Tibial artery (tissue), 4 donors: ENCODE measurements at places on chromosomes 16 and 17.

DNA sequence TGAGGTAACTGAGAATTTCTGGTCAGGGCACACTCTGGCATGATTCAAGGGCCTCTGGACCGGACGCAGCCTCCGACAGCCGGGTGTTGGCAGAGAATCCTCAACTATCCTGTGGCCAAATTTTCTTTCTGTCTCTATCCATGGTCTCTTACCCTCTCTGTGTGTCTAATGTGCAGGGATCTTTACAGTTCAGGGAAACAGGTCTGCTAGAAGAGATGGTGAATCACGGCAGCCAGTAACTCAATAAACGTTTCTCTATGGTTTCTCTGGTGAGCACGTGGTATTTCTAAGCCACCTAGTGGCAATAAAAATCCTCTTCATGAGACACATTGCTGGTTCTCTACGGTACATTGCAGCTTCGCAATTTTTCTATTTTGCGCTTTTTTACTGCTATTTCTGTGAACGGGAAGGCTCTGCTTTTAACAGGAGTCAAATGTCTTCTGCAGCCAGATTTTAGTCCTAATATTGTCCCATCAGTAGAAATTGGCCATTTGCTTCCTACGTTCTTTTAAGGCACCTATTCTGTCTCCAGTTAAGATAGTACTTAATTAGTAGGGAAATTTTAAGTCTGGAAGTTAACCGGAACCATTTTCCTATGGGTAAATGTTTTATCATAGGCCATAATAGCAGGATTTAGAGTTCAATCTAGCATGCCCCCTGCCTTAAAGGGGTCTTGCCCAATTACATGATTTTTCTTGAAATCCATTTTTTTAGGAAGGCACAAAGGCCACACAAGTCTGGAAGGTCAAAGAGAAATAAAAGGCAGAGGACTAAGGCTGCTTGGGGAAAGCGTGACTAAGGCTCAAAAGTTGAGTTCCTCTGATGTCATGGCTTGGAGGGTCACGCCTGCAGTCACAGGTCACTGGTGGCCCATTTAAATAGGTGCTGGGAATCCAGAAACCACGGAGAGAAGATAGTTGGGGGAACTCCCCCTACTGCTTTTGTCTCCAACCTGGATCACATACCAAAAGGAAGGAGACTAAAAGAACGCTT is 31.5 kb downstream of the QPRT start:
- no peak for DNase-seq

DNA sequence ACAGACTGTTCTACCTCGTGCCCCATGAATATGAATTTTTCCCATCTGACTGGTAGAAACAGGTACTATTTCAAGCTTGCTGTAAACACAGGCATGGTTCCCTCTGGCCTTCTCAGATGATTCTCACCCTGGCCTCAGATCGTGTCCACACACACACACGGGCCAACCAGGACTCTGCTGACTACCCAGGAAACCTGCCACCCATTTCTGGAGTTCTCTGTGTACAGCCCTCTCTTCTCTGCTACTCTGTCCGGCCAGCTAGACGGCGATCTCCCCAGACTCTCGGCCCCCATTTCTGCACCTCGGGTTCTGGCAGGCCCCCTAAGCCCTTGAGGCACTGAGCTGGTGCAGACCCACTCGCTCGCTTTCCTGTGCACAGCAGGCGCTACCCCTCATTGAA is 31.2 kb downstream of the RPA1 start:
- DNase-seq = no peak

GRCh38 chr17:81869221-81870130 is 1.7 kb downstream of the ARHGDIA start:
- no peak for DNase-seq

GRCh38 chr17:73334771-73335513 is 23.1 kb upstream of the CDC42EP4 start:
- DNase-seq = no peak

- DNase-seq = no peak
These were observed 6.0 kb upstream of the RHBDL3 start for GRCh38 chr17:32259586-32259985.

GRCh38 chr17:63358111-63358839 is 87.8 kb downstream of the CYB561 start:
- DNase-seq = no peak

DNA sequence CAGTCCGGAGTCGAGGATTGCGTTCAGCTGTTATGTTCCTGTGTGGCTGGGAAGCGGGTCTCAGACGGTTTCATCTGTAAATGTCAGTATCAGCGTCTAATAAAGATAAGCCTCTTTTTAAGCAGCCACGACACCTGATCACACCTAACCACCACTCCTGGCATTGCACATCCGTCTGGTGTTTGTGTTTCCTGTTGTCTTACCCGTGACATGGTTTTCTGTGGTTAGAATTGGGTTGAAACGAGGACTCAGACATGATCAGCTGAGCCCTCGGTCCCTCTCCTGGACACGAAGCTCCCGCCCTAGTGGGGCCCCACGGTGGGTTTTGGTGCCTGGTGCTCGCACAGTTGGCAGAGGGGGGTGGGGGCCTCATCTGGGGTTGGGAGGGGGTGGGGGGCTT is 18.3 kb downstream of the CPNE7 start:
- no peak for DNase-seq

DNA sequence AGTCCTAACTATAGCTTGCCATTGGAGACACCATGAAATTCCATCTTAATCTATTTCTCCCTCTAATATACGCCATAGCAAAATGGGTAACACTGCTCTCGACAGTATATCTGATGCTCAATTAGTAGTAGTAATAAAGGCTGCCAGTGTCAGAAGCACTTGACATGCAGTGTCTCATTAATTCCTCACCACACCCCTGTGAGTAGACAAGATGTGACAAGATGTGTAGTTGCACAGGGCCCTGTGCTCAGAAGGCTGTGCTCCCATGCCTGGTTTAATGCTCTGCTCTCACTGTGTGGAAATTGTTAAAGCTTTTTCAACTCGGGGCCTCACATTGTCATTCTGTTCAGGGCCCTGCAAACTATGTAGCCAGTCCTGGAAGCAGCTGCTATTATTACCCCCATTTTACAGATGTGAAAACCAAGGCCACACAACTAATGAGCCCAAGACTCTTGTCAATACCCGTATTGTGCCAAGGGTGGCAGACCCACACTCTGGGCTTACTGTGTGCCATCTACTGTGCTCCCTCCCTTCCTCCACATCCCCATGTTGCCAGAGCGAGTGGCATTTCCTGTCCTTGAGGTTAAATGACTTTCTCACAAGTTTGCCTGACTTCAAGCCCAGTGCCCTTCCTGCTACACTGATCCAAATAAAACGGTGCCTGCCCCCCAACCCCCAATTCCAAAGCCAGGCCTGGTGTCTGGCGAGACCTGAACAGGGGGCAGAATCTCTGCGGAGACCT is 287.3 kb upstream of the CCL2 start:
- DNase-seq = no peak

- peak; percentile 95 for DNase-seq
These were observed at the start of gene PHAF1 for GRCh38 chr16:67109407-67110135. Gene PHAF1 (plus strand): TSS chr16:67109941. CDS start chr16:67110176, 235 bp downstream.

DNA sequence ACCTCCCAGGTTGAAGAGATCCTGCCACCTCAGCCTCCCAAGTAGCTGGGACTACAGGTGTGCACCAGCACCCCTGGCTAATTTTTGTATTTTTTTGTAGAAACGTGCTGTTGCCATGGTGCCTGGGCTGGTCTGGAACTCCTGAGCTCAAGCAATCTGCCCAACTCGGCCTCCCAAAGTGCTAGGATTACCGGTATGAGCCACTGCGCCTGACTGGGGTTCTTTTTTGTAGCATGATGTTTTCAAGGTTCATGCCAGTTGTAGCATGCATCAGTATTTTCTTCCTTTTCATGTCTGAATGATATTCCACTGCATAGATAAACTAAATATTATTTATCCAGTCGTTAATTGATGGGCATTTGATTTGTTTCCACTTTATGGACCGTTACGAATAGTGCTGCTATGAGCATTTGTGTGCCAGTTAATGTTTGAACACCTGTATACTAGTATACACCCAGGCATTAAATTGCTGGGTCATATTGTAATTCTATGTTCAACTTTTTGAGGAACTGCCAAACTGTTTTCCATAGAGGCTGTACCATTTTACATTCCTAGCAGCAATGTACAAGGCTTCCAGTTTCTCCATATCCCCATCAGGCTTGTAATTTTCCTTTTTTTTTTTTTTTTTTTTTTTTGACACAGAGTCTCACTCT is 24.8 kb upstream of the CEP20 start:
- DNase-seq = no peak

DNA sequence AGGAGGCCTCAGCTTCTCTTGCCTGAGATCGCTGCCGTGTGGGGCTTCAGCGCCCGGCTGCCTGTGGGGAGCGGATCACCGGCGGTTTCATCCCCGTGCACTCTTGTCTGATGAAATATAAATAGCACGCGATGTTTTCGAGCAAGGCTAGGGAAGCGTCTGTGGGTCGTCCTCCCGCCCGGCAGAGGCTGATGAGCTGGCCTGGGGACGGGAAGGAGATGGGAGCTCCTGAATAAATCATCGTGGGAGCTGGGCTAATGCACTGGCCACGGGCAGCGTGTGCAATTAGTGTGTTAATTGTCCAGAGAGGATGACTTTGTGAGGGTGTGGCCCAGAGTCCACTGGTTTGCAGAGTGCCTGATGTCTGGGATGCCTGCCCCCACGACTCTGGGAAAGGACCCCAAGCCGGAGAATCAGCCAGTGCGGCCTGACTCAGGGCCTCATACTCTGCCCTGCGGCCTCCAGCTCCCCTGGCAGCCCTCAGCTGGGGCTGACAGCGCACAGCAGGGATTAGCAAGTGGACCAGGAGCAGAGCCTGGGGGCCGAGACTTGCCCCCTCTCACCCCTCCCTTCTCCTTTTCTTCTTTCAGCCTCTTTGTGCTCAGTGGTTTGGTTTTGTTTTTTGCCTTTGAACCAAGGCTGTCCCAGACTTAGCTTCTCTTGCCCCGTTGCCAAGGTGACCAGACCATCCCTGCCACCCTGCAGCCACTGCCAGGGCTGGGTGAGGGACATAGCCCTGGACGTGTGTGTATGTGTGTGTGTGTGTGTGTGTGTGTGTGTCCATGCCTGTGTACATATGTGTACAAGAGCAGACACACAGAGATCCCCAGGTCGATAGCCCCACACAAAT is 21.4 kb downstream of the KCNJ12 start:
- peak; percentile 73 for DNase-seq

GRCh38 chr16:53849585-53849984 is 145.6 kb downstream of the FTO start:
- DNase-seq = no peak

GRCh38 chr17:58005031-58005727 is 1.9 kb downstream of the SRSF1 start:
- DNase-seq = no peak

DNA sequence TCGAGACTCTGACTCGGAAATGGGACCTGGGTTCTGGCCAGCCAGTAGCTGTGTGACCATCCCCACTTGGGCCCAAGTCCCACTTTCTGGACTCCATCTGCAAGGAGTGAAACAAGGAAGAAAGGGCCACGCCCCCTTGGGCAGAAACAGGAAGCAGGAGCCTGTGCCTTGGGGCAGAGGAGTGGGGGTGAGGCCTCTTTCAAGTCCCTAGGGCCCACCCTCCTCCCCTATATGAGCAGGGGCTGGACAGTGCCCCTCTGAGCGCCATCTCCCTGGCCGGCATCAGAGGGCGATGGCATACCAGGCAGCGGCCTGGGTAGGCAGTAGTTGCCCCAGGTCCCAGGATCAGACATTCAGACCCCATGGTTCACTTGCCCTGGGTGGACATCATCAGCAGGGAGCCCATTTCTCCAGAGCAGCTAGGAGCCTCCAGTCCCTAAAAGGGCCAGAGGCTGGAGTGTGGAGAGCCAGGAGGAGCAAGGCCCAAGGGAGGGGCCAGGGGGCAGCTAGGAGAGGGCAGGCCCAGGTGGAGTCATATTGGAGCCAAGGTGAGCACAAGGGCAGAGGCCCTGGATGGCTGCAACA is 7.1 kb downstream of the BCAR1 start:
- DNase-seq = peak; percentile 82

GRCh38 chr17:3911271-3912053 is 4.8 kb downstream of the P2RX1 start:
- DNase-seq = peak; percentile 64

DNA sequence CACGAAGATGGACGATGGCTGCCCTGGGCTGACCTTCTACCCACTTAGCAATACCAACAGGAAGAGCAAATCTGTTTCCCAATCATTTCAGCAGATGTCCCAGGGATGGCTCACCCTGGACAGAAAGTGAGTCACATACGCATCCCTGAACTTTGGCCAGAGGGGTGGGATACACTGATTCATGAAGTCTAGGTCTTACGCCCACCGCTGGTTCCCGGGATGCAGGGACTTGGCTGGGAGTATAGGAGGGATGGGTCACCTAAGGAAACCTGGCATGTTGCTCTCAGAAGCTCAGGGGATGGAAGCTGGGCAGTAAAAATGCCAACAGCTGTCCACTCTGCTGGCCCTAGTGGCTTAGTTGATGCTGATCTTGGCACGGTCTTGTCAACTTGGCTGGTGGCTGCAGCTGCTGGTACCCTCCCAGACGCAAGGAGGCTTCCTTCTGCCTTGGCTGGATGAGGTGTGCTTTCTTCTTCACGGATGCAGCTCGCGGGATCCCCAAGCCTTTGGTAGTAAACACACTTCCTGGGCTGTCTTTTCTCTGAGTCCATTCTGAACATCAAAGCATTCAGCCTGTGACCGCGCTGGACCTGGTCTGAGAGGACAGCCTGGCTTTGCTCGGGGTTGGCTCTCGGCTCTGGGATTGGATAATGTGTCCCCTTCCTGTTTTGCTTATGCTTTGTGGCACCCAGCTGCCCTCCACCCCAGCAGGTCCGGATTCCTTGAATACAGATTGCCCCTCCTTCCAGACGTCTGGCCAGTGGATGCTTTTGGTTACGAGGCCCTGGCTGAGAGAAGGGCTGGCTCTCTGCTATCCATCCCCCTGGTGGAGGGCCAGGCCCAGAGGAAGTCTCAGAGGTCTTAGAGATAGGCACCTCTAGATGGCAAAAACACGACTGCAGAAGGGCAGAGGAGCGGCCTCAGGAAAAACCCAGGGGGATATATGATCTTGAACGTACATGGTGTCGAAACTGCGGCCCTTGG is 71.5 kb downstream of the RAP1GAP2 start:
- no peak for DNase-seq

GRCh38 chr17:4329838-4330237 is 36.6 kb downstream of the UBE2G1 start:
- DNase-seq = no peak

GRCh38 chr16:57141822-57142631 is 43.8 kb downstream of the PSME3IP1 start:
- DNase-seq = no peak

DNA sequence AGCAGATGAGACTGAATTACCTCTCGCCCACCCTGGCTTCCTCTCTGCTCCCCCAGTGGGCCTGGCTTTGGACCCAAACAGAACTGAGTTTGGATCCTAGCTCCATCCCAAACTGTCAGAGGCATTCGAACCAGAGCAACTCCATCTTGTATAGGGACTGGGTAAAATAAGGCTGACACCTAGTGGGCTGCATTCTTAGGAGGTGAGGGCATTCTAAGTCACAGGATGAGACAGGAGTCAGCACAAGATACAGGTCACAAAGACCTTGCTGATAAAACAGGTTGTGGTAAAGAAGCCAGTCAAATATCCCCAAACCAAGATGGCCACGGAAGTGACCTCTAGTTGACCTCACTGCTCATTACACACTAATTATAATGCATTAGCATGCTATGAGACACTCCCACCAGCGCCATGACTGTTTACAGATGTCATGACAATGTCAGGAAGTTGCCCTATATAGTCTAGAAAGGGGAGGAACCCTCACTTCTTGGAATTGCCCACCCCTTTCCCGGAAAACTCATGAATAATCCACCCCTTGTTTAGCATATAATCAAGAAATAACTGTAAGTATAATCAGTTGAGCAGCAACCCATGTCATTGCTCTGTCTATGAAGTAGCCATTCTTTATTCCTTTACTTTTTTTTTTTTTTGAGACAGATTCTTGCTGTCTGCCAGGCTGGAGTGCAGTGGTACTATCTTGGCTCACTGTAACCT is 44.4 kb downstream of the LYRM1 start:
- no peak for DNase-seq

- DNase-seq = no peak
These were observed 6.7 kb upstream of the PHKG2 start for GRCh38 chr16:30741461-30741914.
